ENCODE measurements at places on chromosomes 1 and 21.

GRCh38 chr1:162004441-162004950 lies 19.2 kb downstream of the OLFML2B start:
- DNase-seq = no peak

- no peak for DNase-seq
Measured at GRCh38 chr1:97271916-97272788, 550.6 kb downstream of the PTBP2 start.

GRCh38 chr1:71780681-71781080 lies 501.7 kb downstream of the NEGR1 start:
- no peak for DNase-seq

DNA sequence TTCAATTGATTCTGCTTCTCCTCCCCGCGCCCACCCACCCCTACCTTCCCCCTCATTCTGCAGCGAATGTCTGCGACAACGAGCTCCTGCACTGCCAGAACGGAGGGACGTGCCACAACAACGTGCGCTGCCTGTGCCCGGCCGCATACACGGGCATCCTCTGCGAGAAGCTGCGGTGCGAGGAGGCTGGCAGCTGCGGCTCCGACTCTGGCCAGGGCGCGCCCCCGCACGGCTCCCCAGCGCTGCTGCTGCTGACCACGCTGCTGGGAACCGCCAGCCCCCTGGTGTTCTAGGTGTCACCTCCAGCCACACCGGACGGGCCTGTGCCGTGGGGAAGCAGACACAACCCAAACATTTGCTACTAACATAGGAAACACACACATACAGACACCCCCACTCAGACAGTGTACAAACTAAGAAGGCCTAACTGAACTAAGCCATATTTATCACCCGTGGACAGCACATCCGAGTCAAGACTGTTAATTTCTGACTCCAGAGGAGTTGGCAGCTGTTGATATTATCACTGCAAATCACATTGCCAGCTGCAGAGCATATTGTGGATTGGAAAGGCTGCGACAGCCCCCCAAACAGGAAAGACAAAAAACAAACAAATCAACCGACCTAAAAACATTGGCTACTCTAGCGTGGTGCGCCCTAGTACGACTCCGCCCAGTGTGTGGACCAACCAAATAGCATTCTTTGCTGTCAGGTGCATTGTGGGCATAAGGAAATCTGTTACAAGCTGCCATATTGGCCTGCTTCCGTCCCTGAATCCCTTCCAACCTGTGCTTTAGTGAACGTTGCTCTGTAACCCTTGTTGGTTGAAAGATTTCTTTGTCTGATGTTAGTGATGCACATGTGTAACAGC lies 339.9 kb downstream of the NTNG1 start:
- no peak for DNase-seq

- DNase-seq = no peak
Measured at GRCh38 chr1:179632868-179633267, 41.2 kb downstream of the TDRD5 start.

GRCh38 chr1:169890761-169891538 lies 2.7 kb downstream of the SCYL3 start:
- peak; percentile 52 for DNase-seq

GRCh38 chr1:61439234-61439633 lies 285.7 kb downstream of the TM2D1 start:
- DNase-seq = no peak

DNA sequence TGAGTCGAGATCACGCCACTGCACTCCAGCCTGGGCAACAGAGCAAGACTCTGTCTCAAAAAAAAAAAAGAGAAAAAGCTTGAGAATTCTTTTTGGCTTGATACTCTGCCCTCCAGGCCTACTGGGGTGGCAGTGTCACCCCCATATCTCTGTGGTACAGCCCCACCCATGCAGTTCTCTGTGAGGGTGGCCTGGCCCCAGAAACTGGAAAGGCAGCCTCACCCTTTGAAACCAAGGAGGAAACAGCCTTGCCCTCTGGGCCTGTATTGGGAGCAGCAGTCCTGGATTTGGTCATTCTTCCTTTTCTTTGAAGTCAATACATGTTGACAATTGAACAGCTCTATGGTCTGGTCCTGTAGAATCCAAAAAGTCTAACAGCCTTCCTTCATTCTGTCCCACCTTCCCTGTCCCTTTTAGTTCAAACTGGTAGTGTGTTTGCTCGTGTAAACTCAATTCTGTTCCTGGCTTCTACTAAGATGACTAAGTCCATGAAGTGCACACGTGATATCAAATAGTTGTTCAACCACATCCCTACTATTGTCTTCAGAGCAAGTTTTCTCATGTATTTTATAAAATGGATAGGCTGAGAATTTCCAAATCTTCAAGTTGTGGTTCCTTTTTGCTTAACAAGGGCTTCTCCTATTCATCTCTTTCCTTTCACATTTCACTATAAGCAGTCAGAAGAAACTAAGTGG lies 13.2 kb downstream of the ST7L start:
- DNase-seq = no peak

DNA sequence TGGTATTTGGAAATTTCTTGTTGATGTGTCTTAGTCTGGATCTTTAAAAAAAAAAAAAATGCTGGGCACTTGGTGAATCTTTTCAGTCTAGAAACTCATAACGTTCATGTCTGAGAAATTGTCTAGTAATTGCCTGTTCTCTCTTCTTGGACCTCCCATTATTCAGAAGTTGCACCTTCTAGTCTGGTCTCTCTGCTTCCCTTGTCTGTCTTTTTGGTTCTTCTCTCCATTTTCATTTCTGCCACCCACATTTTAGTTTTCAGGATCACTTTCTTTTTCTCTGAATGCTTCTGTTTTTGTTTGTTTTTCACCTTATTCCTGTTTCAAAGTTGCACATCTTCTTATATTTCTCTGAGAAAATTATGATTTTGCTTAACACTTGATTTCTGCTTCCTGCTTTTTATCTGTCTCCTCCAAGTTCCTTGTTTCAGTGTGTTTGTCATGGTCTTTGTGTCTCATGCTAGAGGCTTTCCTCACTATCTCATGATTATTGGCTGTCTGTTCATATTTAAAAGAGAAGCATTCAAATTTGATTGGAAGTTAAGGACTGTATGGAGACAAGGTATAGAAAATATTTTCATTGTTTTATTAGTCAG lies 21.3 kb downstream of the BACE2 start:
- DNase-seq = no peak

- DNase-seq = no peak
Measured at GRCh38 chr21:27152996-27153395, 186.1 kb upstream of the ADAMTS5 start.

GRCh38 chr1:48203287-48203900 lies 19.1 kb upstream of the SLC5A9 start:
- DNase-seq = no peak

GRCh38 chr21:36636016-36636415 lies 62.9 kb upstream of the SIM2 start:
- DNase-seq = no peak

DNA sequence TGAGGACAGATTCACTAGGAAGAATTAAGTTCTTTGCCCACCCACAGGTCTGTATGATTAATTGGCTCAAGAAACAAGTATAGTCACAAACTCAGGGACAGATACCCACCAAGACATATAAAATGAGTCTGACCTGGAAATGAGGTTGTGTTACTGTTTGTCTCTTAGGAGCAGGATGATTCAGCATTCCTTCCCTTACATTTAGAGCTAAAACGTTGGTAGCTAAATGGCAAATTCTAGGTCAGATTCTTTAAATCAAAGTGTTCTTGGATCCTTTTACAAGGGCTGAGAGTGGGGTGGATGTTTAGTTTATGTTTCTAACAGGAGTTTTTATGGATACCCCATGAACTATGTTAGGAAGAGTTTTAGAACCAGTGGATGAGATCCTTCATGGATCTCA lies 4.7 kb downstream of the RIMKLA start:
- no peak for DNase-seq

GRCh38 chr1:110210604-110211495 lies 736 bp downstream of the KCNC4 start:
- DNase-seq = peak; percentile 63

DNA sequence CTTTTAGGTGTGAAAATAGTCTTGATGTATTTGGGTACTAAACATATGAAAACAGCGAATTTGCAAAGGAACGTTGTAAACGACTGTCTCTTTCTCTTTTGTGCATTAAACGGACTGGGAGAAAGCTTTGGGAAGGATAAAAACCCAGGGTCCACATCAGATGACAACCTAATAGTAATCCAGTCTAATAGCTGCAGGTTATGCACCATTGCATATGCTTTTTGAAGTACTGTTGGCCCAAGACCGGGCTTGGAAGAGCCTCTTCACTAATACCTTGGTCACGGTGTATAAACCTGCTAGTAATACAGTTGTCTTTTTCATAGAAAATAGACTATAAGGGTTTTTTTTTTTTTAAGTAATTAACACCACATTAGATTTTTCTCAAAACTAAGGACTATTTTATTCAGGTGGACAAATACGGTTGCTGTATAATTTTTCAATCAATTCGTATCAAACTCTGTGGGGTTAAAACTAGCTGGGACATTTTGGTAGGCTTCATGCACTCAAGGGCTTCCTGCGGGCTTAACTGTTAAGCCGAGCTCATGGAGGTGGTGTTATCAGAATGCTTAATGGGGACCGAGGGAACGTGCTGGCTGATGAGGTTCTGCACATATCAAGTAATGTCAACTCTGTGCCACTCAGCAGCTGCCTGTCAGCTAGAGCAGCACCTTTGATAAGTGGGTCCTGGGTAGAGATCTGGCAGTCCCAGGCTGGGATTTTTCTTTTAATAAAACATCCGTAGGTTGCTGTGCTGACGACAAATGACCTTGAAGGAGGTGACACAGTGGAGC lies 2.1 kb downstream of the RYR2 start:
- no peak for DNase-seq

GRCh38 chr1:162633081-162633762 lies 958 bp downstream of the DDR2 start:
- no peak for DNase-seq

- DNase-seq = no peak
Measured at GRCh38 chr1:4072481-4073153, 172.5 kb upstream of the C1orf174 start.

DNA sequence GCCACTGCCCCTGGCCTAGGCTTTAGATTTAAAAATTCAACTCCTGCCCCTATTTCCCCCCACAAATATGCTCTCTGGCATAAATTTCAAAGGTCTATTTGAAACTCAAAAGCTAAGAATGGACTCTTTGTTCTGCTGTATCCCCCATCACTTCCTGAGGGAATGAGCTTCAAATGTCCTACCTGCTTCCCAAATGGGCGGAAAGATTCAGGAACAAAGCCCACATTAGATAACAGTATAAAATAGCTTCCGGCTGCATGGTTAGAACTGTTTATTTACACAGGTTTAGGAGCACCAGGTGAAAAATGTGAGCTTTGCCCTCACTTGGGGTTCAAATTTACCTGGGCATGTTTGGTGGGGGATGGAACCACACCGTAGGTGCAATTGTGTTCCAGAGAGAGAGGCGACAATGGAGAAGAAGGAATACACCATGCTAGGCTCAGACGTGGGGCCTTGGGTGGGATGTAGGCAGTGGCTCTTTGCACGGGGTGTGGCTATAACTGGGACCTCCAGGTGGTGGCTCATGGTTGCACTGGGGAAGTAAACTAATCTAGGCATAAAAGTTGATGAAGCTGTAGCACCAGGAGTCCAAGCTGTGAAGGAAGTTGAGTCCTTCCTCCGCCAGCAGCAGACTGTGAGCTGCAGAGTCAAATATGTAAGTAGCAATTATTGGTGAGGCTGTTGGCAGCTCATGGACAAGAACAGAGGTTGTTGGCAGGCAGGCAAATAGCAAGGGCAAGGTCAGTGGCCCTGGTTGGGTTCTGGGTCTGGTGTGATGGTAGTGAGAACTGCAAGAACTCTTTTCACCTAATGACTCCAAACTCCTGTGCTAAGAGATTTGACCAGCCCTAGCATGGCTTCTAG lies 41.5 kb upstream of the SRSF10 start:
- DNase-seq = no peak

DNA sequence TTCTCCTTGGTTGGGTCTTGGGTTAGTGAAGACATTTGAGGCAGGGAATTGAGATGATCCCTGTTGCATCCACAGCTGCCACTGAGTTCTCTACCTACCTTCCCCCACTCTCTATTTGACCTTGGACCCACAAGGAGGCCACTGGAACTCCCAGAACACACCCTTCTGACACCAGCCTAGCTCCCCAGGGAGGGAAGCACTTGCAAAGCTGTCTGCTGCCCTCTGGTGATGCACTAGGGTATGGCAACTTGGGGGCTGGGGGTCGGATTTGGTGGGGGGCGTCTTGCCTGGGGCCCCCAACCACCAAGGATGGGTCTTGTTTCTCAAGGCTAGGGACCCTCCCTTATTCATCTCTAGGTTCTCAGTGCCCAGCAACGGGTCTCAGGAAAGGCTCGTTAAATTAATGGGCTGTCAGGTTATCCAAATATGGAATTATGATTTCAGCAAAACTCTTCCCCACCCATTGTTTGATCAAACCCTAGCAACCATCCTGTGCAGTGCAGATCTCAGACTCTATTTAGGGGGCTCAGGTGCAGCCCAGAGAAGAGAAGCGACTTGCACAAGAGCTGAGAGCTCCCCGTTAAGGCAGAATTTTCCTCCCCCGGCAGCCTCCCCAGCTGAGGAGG lies 177.8 kb upstream of the KLHDC7A start:
- DNase-seq = peak; percentile 8

GRCh38 chr1:219460896-219461815 lies 151.7 kb downstream of the ZC3H11B start:
- DNase-seq = no peak

GRCh38 chr1:229572286-229572685 lies 13.8 kb upstream of the ABCB10 start:
- DNase-seq = no peak

- no peak for DNase-seq
Measured at GRCh38 chr1:38690790-38691449, 168.7 kb downstream of the RRAGC start.

- DNase-seq = no peak
Measured at GRCh38 chr21:39363607-39364555, 15.0 kb upstream of the HMGN1 start.

DNA sequence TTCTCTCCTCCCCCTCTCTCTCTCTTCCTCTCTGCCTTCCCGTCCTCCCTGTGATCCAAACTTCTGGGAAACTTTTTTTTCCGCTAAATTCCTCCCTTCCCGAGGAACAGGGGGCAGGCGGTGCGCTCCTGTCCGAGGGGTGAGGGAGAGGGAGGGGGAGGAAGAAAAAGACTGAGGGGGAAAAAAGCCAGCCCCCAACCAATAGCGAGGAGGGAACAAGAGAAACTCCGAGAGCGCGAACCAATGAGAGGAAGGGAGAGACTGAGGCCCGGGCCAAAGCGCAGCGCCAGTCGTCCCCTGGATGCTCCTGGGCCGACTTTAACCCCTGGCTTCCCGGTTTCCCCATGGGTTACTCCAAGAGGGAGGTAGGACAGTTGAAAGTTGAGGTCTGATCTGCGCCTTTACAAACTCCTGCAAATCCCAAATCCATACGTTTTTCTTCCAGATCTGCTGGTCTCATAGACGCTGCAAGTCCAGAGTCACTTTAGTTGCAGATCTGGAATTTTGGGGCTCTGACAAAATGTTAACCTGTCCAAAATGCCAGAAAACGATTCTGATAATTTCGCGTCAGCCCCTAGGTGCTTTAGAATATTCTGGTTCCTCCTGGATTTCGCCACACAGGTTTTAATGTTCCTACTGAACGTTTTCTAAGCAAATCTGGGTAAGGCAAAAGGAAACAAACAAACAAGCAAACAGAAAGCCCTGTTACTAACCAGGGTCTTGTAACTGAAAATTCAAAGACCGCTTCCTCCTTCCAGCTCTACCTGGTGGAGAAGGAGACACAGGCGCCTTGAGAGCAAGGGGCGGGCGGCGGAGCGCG lies at the start of gene TBX15:
Gene TBX15, minus strand, starts transcription at position 158 of the 820 bp plus-strand sequence. CDS start 548 bp downstream, outside the sequence.
- DNase-seq = no peak

- DNase-seq = no peak
Measured at GRCh38 chr1:60908159-60908558, 174.2 kb upstream of the NFIA start.

All from activated CD4-positive, alpha-beta T cell treated with anti-CD3 and anti-CD28 coated beads, Interleukin-2, amount 10 ng/mL, durations not matched to agents 7 days and 5 days (primary cell).